Activated CD8-positive, alpha-beta T cell treated with anti-CD3 and anti-CD28 coated beads, Interleukin-2, amount 10 ng/mL, durations not matched to agents 7 days and 5 days (primary cell): ENCODE measurements at places on chromosomes 12 and 14. TPM values are rescaled to one million over a fixed set of nuclear protein-coding genes. Genes with fewer than 3 reads are reported as not detected.

PTPN11 gene
- 112 TPM for total RNA-seq

DNA sequence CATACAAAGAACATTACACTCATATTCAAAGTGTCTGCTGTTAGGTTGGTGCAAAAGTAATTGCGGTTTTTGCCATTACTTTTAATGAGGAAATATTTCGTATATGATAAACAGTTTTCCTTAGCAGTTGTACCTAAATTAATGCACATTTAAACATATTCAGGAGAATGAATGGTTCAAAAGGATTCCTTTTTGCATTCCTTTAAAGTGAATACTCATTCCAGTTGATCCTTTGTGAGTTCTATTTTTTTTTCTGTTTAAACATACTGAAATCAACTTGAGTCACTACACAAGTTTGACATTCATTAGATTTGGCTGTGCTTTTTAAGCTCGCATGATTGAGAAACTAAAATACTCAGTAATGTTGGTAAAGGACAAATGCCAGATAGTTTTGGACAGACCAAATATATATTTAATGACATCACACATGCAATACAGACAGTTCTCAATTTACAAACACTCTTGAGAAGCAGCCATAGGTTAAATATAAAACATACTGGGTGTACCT, 13.8 kb upstream of the SLC38A2 start:
- DNase-seq: no peak

- no peak for DNase-seq
Observed at GRCh38 chr12:112307317-112308011, 74.8 kb downstream of the HECTD4 start.

DNA sequence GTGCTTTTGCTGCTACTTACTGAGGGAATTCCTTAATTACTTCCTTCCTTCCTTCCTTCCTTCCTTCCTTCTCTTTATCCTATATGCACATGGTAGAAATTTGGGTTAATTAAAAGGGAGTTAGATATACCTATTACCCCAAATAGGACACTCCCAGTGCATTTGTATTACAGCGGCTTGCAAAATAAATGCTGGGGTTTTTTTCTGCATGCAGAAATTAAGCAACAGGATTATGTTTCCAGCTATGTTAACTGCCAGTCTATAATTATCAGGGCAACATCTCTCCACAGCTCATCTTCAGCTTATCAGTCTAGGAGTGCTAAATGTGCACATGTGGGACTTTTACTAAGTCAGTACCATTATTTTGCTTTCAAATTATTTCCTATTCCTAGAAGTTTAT, 132.9 kb upstream of the SLC35F4 start:
- no peak for DNase-seq

CIROP gene
- not detected for total RNA-seq

DNA sequence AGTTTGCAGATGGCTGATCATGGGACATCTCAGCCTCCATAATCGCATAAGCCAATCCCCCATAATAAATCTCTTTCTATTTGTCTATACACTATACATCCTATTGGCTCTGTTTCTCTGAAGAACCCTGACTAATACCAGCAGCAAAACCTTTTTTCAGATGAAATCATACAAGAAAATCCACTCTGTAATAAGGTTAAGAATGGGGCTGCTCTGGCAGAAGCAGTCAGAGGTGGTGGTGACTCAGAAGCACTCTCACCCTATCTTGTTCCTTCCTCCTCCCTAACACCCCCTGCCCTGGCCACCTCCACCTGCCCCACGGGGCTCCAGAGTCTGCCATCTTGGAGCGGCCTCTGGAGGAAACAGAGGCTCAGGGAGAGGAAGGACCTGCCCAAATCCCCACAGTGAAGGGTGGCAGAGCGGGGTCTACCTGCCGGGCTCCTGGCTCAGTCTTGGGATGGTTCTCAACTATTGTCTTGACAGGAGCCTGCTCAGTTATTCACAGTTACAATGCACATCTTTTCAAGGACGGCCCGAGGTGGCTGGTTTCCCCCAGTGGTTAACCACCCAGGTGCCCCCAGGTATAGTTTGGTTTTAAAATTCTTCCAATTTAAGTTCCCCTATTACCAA, 109.3 kb upstream of the EVL start:
- no peak for DNase-seq

- no peak for DNase-seq
Observed at GRCh38 chr12:113422886-113423669, 898 bp downstream of the SDSL start.

DNA sequence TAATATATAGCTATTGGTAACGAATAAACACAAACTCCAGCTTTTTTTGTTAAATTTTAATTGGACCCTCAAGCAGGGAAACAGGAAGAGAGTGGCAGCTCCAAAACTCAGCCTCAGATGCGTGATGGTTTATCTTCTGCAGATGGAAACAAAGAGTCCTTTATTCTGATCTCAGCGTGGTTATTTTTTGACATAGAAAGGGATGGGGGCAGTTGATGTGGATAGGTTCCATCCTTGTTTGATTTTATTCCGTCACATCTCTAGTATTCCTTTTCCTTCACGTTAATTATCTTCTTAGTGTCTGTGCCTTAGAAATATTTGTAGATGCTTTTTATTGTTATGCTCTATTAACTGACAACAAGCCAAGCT, 447.6 kb upstream of the SEL1L start:
- no peak for DNase-seq

DNA sequence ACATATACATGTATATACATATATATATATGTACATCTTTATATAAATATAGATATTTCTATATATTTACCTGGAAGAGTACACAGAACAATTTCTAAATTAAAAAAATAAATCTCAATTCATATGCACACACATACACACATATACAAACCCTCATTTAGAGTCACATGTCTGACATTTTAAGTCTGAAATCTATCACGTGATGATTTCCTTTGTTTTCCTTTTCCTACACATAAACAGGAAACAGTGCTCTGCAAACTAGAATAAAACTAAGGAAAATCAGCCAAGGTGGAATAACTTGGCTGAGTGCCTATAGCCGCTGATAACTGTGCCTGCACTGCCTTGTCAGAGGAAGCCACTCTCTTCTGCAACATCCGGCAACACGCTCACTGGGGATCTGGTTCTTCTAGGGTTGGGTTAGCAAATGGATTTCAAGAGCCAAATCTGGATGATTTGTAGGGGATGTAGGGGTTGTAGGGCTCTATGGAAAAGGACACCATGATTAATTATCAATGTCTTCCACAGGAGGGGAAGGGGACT, 480.7 kb downstream of the TMEM132D start:
- no peak for DNase-seq

DNA sequence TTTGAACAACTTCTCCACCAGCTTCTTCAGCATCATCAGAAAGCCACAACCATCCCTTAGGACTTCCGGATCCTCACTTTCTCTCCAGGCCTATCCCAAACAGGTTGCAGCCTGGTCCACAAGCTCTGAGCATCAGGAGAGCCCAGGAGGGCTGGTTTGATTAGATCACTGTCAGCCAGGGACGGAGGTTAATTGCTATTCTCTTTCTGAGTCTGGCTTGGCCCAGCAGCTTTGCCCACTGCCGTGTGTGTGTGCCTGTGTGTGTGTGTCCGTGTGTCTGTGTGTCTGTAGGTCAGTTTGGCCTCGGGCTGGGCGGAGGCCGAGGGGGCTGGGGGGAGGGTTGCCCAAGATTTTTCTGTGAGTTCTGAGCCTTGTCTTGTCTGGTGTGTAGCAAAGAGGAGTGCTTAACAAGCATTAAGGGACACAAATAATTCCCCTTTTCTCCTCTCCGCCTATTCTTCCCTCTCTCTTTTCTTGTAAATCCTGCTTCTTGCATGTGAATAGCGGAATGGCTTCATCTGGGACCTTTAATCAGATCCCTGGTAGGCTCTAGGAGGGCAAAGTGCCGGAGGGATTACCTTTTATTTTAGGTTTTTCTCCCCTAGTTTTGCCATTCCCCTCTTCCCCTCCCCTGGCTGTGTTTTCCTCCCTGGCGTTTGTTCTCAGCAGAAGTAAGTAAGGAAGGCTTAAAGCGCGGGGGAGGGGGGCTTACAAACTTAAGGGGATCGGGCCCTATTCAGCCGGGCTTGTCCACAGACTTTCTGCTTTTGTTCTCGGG, 138.2 kb upstream of the LHX5 start:
- no peak for DNase-seq

GRCh38 chr14:68979722-68980451, 785 bp upstream of the ACTN1 start:
- DNase-seq: no peak

DNA sequence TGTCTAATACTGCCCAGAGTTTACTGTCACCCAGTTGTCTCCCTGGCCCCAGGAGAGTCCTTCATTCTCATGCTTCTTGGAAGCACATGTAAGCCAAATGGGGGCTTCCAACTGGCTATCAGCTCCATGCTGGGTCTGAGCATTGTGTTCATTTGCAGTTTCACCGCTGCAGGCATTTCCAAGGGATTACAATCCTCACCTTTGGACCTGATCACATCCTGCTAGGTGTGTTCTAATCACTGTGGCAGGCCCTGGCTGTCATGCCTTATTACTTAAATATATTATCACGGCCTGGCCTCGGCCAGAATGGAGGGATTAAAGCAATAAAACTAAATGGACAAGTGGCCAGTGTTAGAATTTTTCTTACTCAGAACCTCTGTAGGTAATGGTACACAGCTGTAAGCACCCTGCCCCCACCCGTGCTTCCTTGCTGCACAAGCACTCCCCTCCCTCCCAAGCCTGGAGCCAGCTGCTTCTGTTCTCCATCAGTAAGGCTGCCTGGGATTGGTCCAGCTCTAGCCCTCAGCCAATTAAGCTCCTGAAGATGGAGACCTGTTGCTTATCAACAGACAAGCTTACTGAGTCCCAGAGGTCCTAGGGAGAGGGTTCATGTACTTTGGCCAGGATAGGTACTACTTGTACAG, 175.9 kb upstream of the RBM19 start:
- no peak for DNase-seq

DNA sequence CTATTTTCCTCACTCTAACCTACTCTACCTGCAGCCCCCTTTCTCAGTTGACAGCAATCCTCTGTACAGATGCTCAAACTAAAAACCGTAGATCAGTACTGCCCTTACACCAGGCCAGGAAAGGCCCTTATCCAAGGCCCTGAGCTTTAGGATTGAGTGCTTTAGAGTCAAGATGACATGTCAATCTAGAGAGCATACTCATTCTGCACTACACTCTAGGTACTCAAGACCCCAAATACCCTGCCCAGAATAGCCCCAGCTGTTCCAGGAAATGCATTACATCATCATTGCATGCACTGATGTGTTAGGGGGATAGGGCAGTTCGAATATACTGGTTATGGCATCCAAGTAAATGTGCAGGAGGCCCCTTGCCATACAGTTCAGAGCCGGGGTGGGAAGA, 3.5 kb upstream of the PHLDA1 start:
- DNase-seq: no peak

FBXW8 gene
- 12.4 TPM for total RNA-seq

GRCh38 chr12:94372461-94372860, 87.2 kb downstream of the CEP83 start:
- DNase-seq: no peak

- DNase-seq: peak; percentile 20
Observed at GRCh38 chr12:115451780-115452736, 768.1 kb upstream of the TBX3 start.

DNA sequence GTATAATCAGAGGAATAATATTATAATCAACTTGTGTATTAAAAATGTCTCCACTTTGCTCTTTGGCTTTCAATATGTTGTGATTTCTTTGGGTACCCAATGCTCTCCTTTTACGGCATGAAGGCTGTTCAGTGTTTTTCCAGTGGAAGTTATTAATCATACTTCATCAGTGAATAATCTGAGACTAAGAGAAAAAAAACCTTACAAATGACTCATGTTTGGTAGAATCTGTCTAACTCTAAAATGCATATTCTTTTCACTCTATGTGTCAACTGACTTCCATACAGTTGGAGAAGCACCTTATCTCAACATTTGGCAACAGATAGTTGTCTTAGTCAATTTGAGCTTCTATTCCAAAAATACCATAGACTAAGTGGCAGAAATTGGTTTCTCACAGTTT, 82.2 kb downstream of the PTPRO start:
- no peak for DNase-seq

GRCh38 chr14:76194327-76194726, 42.6 kb downstream of the GPATCH2L start:
- no peak for DNase-seq

GRCh38 chr14:84453307-84453950, 1076.5 kb upstream of the FLRT2 start:
- DNase-seq: no peak

DNA sequence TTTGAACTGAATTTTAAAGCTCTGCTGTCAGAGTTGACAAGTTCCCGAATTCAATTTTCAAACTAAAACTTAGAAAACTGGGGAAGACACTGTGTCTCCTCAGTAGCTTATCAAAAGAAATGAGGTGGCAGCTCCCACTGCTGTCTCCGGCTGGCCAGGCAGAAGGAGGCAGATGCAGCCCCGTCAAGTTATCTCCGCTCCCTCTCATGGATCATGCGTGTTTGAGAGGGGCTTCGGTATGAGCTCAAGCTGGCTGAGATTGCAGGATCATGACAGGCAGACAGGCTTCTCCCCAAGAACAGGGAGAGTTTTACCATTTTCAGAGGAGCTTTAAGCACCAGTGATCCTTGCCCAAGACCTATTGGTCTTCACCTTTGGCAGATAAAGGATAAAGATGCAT, 88.8 kb downstream of the NEDD1 start:
- DNase-seq: no peak

DNA sequence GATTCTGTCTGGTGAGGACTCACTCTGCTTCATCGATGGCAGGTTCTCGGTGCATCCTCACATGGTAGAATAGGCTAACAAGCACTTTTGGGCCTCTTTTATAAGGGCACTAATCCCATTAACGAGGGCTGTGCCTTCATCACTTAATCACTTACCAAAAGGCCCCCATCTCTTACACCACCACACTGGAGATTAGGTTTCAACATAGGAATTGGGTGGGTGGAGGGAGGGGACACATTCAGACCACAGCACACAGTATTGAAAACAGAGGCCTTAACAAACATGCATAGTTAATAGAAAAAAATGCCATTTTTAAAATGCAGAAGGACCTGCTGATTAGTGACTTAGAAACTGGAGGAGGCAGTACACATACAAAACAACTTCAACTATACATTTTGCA, 61.6 kb downstream of the SPPL3 start:
- no peak for DNase-seq

DNA sequence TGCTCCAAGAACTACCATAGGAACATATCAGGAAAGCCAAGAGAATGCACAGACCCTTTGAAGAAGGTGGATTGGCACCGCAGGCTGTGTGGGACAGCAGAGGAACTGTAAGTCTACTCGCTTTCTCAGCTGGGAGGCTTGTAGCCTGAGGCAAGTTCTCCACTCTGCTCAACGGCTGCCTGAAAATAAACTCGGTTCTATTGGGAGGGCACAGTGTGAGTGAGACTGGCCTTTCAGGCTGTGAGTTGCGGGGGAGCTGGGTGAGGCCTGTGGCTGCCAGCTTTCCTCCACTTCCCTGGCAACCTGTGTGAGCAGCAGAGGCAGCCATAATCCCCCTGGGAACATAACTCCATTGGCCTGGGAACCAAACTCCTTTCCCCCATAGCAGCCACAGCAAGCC, 132.1 kb downstream of the ANKS1B start:
- DNase-seq: no peak

DNA sequence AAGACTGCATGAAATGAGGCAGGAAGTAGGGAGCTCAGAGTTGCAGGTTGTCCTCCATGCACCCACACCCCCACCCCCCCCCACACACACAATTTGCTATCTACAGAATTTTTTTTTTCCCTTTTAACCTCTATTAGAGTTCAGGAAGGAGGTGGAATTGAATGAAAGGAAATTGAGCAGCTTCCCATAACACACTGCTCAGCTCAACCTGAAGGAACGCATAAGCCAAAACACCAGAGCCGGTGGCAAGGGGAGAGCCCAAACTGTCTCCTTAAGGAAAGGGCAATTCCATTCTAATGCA, 74.1 kb downstream of the NUAK1 start:
- no peak for DNase-seq

GRCh38 chr12:85803923-85804322, 32.3 kb downstream of the RASSF9 start:
- DNase-seq: no peak
